A549 treated with CpdA at 1 μM for 4 hours (cell line): ENCODE measurements at places on chromosomes 3 and 15. TPM values are rescaled to one million over a fixed set of nuclear protein-coding genes. Genes with fewer than 3 reads are reported as not detected.

Gene THPO
- total RNA-seq = 0.03 TPM in 1 of 5 replicates, not detected in the others

Gene CSTA
- 0.73 to 1.7 TPM (median 1.1 TPM) in 5 replicates for total RNA-seq

Gene TP63
- total RNA-seq = 0.27 to 0.71 TPM (median 0.55 TPM) in 5 replicates

Gene STRA6
- 51.0 to 75.4 TPM (median 63.6 TPM) in 5 replicates for total RNA-seq

Gene CTDSPL
- total RNA-seq = 9.8 to 11.6 TPM (median 11.0 TPM) in 5 replicates

Gene ROBO2
- total RNA-seq = not detected in 5 replicates

Gene POTEB3
- total RNA-seq = not detected in 5 replicates

Gene NUP210
- 31.7 to 40.3 TPM (median 38.3 TPM) in 5 replicates for total RNA-seq

Gene EIF3J
- 85.6 to 115 TPM (median 93.1 TPM) in 5 replicates for total RNA-seq

Gene GNAT1
- 0.02 TPM in 1 of 5 replicates, not detected in the others for total RNA-seq

Gene ARHGAP31
- 0.96 to 1.6 TPM (median 1.3 TPM) in 5 replicates for total RNA-seq
